ENCODE measurements at places on chromosomes 3 and 15.

- peak; percentile 49 for DNase-seq
Measured at GRCh38 chr15:69729167-69729748, 276.6 kb downstream of the RPLP1 start.

GRCh38 chr3:100600181-100601042 lies 9.0 kb upstream of the ADGRG7 start:
- no peak for DNase-seq

GRCh38 chr15:67869701-67870100 lies 29.9 kb upstream of the RNU6-1 start:
- DNase-seq = no peak

- no peak for DNase-seq
Measured at GRCh38 chr3:57948080-57948671, 60.0 kb upstream of the FLNB start.

- no peak for DNase-seq
Measured at GRCh38 chr3:170730071-170730812, 139.8 kb downstream of the RPL22L1 start.

DNA sequence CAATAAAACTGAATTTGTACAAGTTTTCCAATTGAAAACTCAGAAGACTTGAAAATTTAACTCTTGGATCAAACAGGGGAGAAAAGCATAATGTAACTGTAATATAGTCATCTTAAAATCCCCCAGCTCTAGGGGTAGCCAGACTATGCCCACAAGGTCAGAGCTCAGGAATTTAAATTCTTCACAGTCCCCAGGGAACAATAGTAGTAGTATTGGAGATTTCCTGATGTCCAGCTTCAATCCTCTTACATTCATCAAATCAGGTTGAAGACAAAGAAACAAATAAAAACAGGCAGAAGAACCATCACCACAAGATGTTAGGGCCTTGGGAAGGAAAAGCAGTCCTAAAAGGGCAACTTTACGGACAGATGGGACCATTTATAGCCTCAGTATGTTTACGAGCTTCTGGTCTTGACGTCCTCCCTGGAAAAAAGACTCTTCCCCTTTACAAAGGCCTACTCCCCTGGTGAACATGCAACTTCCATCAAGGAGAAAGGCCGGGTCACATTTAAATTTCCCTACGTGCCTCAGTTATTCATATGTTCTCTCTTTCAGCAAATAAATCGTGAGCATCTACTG lies 96.8 kb downstream of the PLCH1 start:
- DNase-seq = no peak

DNA sequence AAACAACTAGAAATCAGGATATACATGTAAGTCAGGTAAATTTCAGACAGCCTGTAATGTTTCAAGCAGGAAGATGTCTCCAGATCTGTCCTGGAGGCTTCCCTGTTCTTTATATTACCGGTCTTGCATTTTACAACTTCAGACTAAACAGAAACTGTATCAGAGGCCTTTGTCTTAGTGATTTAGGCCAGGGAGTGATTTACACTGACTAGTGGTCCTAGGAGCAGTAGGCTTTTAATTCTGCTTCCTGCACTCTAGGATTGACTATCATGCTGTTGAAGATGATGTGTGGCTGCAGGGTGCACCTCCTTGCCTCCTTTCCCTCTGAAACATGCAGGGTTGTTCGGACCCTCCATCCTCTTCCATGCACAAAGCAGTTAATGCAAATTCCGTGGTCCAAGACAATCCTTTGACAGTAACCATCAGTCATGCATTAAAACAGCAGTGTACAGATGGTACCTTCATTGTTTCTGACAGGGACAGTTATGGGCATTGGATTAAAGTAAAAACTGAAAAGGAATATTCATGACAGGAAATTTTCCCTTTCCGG lies 27.6 kb downstream of the CHRNA7 start:
- no peak for DNase-seq

DNA sequence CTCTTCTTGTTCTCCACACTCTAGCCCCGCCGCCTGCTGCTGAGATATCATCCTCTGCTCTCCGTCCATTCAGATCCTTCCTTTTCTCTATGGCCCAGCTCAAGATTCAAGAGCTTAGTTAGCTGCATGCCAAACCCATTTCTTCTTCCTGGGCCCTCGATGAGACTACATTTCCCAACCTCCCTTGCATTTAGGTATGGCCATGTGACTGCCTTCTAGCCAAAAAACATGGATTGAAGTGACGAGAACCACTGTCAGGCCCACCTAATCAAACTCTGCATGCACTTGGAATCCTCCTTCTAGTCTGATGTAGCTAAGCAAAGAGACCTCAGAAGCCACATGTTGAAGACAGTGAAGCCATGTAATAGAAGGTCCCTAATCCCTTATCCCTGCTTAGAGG lies 308.2 kb downstream of the VPS13C start:
- no peak for DNase-seq

- DNase-seq = no peak
Measured at GRCh38 chr15:91793771-91794170, 59.7 kb upstream of the SLCO3A1 start.

- DNase-seq = no peak
Measured at GRCh38 chr3:88957711-88958439, 149.5 kb upstream of the EPHA3 start.

DNA sequence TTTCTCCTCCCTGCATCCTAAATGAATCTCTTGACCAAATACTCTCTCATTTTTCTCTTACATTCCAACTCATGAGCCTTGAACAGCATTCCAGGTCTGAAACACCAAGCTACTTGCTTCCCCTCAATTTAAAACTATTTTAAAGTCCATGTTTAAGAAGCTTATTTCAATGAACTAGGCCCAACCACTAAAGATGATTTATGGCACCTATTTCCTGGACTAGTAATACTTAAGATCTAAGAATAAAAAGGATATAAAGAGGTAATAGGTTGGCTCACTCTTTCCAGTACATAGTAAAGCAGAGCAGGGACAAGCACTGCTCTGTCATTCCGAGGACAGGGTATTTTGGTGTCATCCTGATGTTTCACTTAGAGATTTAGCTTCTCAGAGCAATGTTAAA lies 219.3 kb upstream of the TMCO5A start:
- no peak for DNase-seq

- DNase-seq = no peak
Measured at GRCh38 chr15:67076147-67076843, 10.9 kb downstream of the SMAD3 start.

DNA sequence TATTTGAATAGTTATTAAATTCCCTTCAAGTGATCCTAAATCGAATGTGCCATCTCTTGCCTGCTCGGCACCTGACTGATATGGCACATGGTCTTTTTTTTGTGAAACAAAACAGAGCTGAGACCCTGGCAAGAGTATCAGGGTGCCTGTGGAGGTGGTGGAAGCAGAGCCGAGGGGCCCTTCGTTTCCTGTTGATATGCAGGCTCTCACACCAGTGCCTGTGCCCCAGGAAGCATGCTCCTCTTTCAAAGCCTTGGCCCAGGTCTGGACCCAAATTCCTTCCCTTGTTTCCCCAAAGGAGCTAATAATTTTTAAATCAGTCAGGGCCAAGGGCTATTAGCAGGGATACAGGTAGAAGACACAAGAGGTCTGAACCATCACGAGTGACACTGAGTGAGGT lies 21.5 kb upstream of the MRPS22 start:
- no peak for DNase-seq

GRCh38 chr15:74350295-74351275 lies 16.9 kb downstream of the CYP11A1 start:
- DNase-seq = no peak

GRCh38 chr15:79562899-79563298 lies 130.8 kb downstream of the MINAR1 start:
- no peak for DNase-seq

Measured in stimulated activated CD8-positive, alpha-beta memory T cell treated with anti-CD3 and anti-CD28 coated beads, Interleukin-15, amount 100 ng/mL, for 4 hours (primary cell).